Mucosa of descending colon (tissue), 3 donors: ENCODE measurements at places on chromosomes 2 and 18.

- DNase-seq = no peak
These were observed 27.1 kb downstream of the COL5A2 start for GRCh38 chr2:189152483-189152882.

- no peak for DNase-seq
These were observed 100.5 kb downstream of the TRIP12 start for GRCh38 chr2:229821316-229821715.

DNA sequence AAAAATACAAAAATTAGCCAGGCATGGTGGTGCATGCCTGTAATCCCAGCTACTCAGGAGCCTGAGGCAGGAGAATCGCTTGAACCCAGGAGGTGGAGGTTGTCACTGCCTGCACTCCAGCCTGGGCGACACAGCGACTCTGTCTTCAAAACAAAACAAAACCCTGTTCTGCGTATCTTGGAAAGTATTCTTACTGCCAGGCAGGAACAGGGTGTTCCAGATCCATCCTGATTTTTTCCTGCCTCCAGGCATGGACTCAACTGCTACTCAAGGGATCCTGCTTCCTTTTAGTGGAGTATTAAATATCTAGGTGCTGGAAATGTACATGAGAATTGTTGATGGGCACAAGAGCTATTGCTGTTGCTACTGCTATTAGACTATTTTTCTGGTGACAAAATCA, 12.3 kb downstream of the HSPD1 start:
- DNase-seq = no peak

DNA sequence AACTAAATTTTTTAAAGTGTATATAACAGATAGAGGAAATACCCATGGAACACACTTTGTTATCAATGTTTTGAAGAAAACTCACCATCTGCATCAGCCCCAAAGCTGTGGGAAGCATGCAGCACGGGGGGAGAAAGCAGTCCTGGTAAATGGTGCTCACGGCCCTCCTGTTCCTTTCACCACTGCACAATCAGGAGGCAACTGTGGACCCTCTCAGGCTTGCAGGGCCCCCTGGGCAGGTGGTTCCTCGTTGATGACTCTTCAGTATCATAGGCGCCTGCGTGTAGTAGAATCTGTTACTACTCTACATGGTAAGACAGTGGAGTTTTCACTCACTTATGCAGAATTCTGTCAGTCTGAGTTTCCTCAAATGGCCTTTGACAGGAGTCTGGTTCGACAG, 4.9 kb upstream of the CNDP1 start:
- no peak for DNase-seq

DNA sequence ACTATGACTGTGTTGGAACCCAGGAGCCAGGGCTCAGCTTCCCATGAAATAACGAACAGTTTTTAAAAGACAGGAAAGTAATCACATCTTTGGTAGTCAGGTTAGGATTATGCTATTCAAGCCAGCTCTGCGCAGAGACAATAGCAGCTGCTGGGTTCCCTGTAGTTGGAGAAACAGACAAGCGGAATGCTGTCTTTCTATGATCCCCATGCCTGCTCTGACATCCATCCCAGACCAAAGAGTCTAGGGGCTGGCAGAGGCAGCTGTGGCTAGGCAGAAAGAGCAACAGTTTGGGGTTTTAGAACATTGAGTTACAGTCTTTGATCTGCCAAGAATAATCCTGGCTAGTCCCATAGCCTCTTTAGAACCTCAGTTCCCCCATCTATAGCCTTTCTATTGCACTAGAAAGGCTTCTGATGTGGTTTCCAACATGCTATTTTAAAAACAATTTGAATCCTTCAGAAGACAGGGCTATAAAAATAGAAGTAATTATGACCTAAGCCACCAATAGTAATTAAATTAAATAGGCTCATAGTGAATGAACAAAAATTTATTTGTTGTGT, 146.8 kb downstream of the MTX2 start:
- DNase-seq = no peak

DNA sequence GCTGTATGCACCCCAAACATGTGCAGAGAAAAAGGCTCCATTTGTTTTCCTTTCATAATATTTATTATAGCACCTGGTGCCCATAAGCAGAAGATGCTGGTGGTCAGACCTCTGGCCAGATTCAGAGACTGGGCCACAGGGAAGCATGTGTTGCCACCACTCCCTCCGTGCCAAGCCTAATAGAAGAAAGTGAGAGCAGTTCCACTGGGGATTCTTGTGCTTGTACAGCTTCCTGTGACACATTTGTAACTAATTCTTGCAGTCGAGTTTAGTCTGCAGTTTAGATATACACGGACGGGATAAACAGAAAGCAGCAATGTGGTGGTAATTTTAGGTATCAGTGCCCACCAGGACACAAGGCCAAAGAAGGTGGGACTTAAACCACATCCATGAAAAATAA, 135.4 kb upstream of the PIEZO2 start:
- no peak for DNase-seq

DNA sequence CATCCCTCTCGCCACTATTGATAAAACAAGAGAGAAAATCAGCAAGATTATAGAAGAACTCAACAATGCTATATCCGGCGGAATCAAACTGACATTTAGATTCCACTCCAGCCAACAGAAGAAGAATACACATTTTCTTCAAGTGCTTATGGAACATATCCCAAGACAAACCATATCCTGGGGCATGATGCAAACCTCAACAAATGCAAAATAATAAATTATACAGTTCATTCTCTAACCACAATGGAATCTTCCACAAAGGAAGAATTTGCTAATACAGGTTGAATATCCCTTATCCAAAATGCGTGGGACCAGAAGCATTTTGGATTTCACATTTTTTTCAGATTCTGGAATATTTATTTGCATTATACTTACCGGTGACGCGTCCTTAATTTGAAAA, 51.4 kb upstream of the YPEL5 start:
- DNase-seq = no peak

GRCh38 chr18:7459851-7460770, 107.0 kb upstream of the PTPRM start:
- no peak for DNase-seq

- no peak for DNase-seq
These were observed 165.1 kb downstream of the RPIA start for GRCh38 chr2:88856409-88857135.

- DNase-seq = no peak
These were observed 57.5 kb downstream of the CXCR4 start for GRCh38 chr2:136060416-136060815.

DNA sequence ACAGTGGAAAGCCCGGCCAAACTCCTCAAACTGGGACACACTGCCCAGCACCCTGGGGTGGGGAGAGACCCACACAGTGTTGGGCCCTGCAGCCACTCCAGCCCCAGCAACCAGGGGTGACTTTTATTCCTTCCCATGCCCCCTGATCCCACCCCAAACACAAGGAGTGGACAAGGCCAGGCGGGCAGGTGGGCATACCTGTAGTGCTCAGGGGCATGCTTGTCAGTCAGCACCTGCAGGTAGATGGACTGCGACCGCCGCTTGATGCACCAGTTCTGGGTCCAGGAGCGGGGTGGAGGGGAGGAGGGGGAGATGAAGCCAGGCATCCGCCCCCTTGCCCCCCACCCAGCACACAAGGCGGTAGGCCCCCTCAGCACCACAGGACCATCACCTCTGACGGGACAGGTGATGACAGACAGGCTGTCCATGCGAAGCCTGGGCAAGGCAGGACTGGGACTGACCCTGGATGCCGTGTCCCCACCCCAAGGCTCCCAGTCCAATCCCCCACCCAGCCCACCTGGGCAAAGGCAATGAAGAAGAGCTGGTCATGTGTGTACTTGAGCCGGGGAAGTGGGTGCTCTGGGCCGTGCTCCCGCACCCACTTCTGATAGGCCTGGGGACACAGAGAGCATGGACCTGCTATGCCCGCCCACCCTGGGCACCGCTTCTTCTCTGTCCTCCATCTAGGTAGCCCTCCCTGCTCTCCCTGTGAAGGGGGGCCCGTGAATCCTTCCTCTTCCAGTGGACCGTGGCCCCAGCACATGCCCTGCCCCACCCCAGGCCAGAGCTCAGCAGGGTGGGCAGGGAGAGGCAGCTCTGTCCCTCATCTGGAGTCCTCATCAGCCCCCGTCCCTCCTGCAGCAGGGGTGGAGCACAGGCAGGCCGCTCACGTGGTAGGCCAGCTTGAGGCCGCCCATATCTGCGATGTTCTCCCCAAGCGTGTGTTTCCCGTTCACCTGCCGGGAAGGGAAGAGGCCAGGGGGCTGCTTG, 7.1 kb downstream of the ECEL1 start:
- DNase-seq = no peak

- no peak for DNase-seq
These were observed 83.3 kb downstream of the SMIM21 start for GRCh38 chr18:75344161-75344560.

- no peak for DNase-seq
These were observed 103.8 kb downstream of the ASAP2 start for GRCh38 chr2:9310377-9310776.

DNA sequence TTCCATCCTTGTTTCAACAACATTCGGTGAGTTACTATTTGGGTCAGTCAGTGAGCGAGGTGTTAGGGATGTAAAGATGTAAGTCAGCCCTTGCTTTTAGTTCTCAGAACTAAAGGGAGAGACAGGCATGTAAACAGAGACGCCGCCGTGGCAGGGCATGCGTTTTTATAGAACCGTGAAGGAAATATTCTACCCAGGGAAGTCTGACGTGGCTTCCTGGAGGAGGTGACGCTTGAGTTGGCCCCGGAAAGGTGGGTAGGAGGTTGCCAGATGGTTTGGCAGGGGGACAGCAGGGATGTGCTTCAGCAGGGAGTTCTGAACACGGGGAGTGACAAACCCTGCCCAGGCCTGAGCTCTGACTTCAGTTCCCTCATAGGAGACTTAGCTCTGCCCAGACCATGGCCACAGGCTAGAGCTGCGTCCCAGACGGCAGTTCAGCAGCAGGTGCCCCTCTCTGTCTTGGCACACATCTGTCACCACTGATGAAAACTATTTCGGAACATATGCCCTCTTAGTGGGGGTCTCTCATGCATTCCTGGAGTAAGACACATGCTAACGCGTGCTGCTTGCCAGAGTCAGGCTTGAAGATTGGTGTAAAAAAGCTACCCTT, 23.4 kb upstream of the RPL31 start:
- DNase-seq = no peak

DNA sequence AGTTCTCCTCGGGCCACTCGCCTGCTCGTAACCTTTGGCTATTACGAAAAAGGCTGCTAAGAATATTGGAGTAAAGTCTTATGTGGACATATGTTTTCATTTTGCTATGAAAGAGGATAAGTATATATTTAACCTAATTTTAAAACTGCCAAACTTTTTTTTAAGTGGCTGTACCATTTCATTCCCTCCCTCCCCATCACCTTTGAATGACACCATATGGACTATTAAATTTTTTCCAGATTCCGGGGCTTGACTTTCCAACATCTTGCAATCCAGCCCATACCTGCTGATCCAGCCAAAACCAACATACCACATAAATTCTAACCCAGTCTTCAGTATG, 31.5 kb downstream of the REEP1 start:
- no peak for DNase-seq
